ENCODE measurements at places on chromosomes 16 and 17. TPM values are rescaled to one million over a fixed set of nuclear protein-coding genes. Genes with fewer than 3 reads are reported as not detected.
A peak's percentile ranks its signal among the peaks of the same experiment; 100 is the strongest.

DNA sequence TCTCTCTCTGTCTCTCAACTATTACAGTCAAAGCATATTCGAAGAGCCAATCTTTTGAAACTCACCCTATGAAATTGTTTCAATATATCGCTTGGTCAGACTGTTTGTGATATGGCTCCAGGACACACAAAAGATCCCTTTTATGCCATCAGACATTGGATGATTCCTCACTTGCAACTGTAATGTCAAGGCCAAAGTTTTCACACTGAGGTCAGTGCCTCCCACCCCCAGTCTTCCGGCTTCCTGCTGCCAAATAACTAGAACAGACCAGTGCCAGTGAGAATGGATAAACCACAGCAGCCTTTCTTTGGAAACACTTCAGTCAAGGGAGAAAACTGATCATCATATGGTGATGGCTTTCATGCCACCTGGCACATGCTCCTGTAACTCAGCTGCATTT, 321.9 kb upstream of the ZFHX3 start:
- no peak for DNase-seq
- no peaks in the 10 kb centered on the region for H3K36me3 ChIP-seq
- H3K4me1 ChIP-seq: peaks cover 15% of the 10 kb centered on the region
- H3K27me3 ChIP-seq: peaks cover 31% of the 10 kb centered on the region
- no peak overlapping the region for H3K4me3 ChIP-seq

DNA sequence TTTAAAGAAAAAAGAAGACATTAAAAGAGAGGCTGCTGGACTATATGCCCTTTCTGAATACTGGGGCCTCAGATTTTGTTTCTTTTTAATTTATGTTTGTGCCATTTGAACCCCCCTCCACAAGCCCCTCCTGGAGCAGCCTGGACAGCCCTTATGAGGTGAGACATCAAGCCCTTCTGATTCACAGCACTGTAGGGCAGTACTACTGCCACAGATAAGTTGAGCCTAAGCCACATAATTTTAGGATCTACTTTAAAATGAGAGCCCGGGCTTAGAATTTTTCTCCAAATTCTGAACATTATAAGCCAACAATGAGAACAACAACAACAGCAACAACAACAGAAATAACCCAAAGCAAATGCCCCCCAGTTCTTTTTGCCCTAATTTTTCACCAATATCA, 256.9 kb upstream of the SALL1 start:
- no peaks in the 10 kb centered on the region for H3K36me3 ChIP-seq
- no peak overlapping the region for H3K27ac ChIP-seq
- peaks cover 13% of the 10 kb centered on the region for H3K27me3 ChIP-seq
- no peak for DNase-seq

GRCh38 chr17:21253646-21254441, 634 bp upstream of the NATD1 start:
- peak overlapping the region; percentile 78 for H3K4me3 ChIP-seq
- H3K4me1 ChIP-seq: peaks cover 4% of the 10 kb centered on the region
- H3K36me3 ChIP-seq: no peaks in the 10 kb centered on the region
- no peak for DNase-seq

The OR4D1 gene
- total RNA-seq: not detected

The GJD3 gene
- not detected for total RNA-seq
